Activated naive CD4-positive, alpha-beta T cell treated with anti-CD3 and anti-CD28 coated beads, Interleukin-2, amount 10 ng/mL, durations not matched to agents 7 days and 5 days (primary cell): ENCODE measurements at places on chromosomes 1 and 21.

DNA sequence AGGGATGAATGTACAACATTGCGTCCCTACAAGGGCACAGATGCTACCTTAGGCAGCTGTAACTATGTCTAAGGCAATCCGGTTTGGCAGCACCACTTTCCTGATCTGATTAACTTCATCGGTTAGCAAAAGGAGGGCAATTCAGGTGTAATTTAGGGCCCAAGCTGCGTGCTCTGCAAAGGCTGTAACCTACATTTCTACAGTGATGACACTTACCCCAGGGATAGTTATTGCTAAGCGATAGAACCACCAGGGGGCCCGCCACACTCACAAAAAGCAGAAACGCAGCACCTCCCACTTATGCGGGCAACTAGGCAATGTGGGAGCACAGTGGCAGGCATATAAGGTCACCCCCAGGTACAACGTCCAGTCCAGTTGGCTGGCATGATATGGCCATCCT is 113.5 kb downstream of the GDAP2 start:
- DNase-seq: no peak

GRCh38 chr1:22143065-22144033 is at the start of gene WNT4:
TSS of gene WNT4 (minus strand) at chr1:22143097. CDS start at chr1:22142922, 175 bp downstream.
- DNase-seq: peak; percentile 44

- no peak for DNase-seq
These were observed 205.0 kb downstream of the HMCN1 start for GRCh38 chr1:185939142-185939541.

GRCh38 chr21:25790878-25791204 is 56.1 kb downstream of the GABPA start:
- no peak for DNase-seq

DNA sequence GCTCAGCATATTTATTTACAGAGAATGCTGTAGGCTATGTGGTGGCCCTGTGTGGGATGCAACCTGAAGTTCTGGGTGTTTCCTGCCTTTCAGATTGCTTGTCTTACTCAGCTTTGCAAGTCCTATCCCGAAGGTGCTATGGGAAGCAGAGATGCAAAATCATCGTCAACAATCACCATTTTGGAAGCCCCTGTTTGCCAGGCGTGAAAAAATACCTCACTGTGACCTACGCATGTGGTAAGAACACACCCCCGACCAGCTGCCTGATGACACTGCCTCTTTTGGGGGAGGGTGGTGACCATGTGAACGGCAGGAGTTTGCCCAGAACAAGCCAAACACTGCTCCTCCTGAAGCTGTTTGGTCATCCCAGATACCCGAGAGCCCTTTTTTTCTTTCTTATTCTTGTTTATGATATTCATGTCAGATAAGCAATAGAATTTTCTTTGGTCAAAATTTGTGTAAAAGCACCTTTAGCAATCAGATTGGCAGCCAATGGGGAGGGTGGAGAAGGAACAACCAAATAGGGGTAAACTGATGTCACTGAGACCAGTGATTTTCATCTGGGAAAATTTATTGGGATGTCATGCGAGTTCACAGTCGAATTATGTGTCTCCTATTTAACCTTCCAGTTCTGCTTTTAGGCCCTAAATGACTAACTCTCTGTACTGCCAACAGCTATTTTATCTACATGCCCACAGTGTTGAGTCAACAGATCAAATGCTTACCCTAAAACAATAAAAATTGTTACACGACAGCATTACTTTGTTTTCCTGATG is 82.6 kb downstream of the EVA1C start:
- DNase-seq: no peak

DNA sequence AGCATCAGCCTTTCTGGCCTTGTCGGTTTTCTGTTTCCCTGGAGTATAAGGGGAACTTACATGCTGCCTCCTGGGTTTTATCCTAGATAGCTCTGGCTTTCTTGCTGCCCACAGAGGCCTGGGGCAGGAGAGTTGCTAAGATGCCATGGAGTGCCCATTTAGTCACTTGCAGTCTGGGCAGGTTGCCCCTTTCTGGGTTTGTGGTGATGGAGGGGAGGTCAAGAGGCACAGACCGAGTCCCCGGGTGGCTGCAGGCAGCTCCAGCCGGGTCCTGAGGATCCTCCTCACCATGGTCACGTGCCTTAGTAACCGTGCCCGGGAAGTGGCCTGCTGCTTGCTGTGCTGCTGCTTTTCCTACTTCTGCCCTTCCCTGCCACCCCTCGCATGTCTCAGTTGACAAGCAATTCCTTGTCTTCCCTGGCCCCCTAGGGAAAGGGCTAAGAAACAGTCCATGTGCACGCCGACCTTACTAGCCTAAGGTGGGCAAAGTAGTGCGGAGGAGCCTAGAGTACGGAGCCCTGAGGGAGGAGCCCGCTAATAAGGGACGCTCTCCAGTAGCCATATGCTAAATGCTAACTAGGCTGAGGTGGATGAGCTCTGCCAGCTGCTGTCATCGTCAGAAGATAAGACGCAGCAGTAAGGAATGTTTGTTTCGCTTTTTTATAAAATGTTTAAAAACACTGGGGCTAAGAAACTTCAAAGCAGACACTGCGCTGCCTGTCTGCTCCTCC is 34.8 kb downstream of the CLCA1 start:
- no peak for DNase-seq

DNA sequence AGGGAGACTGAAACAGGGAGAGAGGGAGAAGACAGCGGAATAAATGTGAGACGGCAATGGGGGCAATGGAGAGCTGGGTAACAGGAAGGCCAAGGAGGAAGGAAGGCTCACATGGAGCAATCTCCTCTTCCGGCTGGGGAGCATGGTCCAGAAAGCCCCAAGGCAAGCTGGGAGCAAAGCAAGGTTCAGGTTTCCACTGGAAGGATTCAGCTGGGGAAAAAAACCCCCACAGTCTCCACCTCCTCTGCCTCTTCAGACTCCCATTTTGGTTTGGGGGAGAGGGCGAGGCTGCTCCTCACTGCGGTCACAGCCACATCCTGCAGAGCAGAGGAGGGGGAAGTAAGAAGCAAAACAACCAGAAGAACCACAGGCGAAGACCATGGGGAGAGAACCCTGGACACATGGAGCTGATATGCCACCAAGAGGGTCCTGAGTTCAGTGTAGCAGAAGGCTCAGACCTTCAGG is 650 bp downstream of the TNFAIP8L2 start:
- DNase-seq: peak; percentile 84

GRCh38 chr1:116118471-116118870 is 7.3 kb downstream of the MAB21L3 start:
- no peak for DNase-seq

DNA sequence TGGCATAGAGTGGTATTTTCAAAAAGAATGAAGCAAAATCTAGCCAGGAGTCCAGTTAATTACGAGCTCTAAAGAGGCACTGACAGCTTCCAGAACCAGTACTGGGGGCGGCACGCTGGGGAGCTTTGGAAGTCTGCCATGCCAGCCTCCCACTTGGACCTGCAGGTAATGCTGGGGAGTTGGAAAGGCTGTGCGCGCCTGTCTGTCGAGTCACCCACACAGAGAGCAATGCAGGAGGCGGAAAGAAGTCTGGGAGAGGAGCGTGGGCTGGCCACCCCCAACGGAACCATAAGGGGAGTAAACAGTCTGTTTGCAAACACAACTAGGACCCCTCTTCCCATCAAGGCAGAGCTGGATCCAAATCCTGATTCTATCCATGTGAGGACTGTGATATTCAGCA is 84.5 kb downstream of the BEND5 start:
- DNase-seq: no peak

DNA sequence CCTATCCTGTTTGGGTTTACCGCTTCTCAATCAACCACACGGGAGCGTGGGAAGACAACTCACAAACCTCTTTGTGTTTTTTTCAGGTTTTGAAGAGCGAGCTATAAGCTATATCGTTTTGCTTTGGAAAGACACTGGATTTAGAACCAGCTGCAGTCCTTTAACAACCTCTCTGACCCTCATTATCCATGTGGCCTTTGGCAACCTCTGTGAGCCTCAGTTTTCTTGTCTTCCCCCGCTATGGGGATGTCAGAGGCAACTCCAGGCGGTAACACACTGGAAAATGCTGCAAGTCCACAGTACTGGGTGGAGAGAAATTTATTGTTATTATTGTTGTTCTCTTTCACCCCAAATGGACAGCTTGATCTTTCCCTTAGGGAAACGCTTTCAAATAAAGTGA is 100.0 kb downstream of the ETS2 start:
- DNase-seq: no peak

DNA sequence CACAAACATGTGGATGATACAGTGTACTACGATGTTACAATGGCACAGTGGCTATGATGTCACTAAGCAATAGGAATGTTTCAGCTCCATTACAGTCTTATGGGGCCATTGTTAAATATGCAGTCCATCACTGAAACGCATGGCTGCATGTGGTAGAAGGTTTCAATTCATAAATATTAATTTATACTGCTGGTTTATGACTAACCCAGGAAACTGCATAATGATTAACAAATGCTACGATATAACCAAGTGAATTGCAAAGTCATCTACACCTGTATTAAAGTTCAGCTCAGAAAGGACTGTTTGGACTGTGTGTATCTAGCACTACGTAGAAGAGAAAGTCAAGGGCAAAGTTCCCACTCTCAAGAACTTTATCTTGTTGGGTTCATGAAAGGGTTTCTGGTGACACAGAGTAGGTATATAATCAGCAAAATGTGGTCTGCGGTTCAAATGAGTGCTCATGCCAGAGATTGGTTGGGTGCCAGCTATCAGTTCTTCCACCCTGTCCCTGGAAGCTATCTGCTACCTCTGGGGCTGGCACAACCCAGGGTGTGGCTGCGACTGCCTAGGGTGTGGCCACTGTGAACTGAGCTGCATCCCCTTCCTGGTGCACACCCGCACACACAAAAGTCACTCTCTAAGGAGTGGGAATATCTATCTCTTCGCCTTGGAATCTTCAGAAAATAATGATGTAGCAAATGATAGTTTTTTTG is 14.8 kb downstream of the MGST3 start:
- DNase-seq: no peak

DNA sequence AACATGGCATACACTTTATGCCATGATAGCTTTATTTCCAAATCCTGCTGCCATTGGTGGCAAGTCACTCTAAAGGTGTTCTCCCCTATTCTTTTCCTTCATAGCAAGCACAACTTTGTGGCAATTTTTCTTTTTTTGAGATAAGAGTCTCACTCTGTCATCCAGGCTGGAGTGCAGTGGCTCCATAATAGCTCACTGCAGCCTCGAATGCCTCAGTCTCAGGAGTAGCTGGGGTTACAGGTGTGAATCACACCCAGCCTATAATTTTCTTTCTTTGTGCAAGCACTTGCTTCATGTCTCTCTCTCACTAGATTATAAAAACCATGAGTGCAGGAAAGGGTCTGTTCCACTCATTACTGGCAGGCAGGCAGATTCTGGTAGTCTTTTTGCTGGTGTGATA is 5.4 kb upstream of the KDM4A start:
- DNase-seq: no peak

GRCh38 chr1:3219005-3219790 is 150.2 kb downstream of the PRDM16 start:
- no peak for DNase-seq

DNA sequence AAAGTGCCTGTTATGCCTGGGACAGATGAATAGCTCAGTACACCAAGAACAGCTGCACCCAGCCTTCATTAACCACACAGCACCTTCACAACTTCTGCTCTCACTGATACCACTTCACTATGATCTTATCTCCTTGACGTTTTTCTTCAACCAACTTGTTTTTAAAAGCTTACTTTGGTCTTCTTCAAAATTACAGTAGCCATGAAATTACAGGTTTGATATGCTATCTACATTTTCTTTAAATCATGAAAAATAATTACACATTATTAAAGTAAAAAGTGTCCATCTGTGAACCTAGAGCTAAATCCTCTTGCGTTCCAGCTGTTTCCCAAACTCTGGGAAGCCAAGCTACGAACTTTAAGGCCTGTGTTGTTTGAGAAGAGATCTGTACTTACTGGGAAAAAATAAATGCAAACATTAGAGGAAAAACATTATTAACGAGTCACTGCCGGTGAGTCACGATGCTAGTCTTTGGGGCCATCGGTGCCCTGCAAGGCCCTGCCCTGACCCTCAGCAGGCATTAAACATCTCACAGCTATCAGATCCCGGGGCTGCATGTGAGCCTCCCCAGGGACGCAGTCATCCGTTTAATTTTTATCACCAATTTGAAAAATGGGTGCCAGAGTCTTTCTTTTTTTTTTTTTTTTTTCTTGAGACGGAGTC is 56.3 kb upstream of the GPR153 start:
- DNase-seq: no peak

- peak; percentile 40 for DNase-seq
These were observed 411 bp downstream of the FAM229A start for GRCh38 chr1:32361674-32362473.

DNA sequence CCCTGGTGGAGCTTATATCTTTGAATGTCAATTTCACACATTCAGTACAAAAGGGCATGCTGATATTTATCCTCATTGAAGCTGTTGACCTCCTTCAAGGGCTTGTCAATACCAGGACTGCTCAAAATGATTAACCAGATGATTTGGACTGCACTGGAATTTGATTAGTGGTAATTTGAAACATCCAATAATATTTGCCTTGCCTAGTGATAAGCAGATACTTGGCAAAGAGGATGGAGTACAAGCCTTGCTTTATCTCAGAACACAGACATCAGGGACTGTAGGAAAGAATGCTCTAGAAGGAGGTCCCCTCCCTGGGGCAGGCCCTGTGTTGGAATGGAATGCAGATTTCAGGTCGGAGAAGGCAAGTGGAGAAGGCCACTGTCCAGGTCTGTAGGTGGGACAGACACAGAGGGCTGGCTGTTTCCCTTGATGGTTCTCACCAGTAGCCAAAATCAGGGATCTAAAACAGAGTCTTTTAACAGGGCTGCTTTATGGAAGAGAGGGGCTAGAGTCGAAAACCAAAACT is 64.8 kb upstream of the ZNF648 start:
- no peak for DNase-seq

DNA sequence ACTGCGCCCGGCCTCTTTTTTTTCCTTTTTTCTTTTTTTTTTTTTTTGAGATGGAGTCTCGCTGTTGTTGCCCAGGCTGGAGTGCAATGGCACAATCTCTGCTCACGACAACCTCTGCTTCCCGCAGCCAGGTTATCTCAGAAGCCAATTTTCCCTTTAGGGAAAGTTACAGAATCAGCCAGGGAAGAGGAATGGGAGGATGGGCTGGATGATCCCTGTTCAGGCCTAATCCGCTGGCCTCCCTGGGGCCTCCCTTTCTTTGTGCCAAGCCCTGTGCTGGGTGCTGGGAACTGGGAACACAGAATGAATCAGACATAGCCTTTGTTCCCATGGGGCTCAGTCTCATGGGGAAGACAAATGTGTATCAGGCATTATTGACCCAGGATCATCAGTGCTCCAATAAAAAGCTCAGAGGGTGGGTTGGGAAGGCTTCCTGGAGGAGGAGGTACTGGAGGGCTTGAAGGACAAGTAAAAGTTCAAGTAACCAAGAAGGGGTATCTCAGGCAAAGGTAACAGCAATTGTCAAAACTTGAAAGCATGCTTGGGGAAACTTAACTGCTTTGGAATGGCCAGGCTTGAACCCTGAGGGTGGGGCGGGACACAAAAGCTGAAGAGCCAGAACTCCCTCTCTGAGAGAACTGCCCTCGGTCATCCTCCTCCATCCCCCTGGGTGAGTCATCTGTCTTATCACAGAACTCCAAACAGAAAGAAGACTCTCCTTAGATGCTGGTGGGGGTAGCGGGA is 14.3 kb downstream of the ECHDC2 start:
- DNase-seq: no peak

- no peak for DNase-seq
These were observed 20.7 kb downstream of the TRIM33 start for GRCh38 chr1:114490274-114490693.
